ENCODE measurements at places on chromosomes 7 and 10.

DNA sequence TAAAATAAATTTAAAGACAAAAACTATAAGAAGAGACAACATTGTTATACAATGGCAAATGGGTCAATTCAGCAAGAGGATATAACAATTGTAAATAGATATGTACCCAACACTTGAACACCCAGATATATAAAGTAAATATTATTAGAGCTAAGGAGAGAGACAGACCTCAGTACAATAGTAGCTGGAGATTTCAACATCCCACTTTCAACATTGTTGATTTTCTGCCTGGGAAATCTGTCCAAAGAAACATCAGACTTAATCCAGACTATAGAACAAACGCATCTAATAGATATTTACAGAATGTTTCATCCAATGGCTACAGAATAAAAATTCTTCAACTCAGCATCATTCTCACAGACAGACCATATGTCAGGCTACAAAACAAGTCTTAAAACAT, 256.1 kb downstream of the GRM8 start:
- DNase-seq, result no peak

DNA sequence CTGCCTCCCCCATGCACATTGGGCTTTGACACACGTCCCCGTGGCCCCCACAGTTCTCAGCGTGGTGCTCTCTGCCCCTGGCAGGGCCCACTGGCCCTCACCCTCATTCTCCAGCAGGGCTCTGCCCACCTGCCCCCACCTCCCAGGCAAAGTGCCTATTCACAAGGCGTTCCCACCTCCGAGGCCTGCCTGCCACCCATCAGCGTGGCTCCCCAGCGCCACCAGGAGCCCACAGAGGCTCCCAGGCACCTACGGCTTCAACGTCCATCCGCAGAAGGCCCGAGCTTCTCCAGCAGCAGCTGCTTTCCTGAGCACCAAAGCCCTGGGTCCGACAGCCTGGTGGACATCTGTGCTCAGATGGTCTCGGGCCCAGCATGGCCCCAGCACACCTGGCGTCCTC, 211.8 kb upstream of the PPP2R2D start:
- DNase-seq, result no peak

DNA sequence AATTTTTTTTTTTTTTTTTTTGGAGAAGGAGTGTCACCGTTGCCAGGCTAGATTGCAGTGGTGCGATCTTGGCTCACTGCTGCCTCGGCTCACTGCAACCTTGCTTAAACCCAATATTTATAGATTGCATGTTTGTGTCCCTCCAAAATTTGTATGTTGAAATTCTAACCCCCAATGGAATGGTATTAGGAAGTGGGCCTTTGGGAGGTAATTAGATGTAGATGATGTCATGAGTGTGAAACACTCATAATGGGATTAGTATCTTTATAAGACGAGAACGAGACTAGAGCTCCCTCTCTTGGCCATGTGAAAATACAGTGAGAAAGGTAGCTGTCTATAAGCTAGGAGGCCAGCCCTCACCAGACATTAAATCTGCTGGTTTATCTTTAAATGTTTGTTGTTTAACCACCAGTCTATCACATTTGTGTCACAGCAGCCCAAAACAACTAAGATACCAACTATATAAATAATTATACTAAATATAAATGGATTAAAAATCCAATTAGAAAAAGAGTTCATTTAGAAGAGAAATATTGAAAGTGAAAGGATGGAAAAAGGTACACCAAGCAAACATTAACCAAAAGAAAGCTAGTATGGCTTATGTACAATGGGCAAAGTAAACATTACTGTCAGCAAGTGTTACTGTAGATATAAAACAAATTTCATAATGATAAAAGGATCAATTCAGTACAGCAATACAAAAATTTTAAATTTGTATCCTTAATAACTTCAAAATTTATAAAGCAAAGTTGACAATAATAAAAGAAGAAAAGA, 9.3 kb downstream of the TCAF1 start:
- DNase-seq, result no peak

DNA sequence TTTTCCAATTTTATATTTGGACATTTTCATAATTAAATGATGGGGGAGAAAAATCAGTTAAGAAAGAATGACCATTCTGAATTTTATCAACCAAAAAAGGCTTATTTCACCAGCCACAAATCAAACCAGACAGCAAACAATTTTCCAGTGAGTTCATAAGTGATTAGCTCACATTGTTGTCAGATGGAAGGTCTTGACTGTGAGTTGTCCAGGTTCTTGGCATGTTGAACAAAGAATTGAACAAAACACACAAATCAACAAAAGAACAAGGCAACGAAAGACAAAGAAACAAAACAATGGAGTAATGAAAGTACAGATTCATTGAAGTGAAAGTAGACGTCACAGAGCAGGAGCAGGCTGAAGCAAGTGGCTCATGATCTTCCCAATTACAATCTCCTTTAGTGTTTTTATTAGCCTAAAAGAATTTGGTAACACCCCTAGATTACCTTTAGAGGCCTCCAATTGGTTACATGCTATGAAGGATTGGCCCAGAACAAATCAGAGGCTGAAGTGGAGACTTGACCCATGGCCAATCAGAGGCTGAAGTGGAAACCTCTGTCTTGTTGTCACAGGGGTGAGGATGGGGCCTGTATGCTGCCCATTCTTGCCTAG, 248.7 kb downstream of the NEBL start:
- DNase-seq, result no peak

DNA sequence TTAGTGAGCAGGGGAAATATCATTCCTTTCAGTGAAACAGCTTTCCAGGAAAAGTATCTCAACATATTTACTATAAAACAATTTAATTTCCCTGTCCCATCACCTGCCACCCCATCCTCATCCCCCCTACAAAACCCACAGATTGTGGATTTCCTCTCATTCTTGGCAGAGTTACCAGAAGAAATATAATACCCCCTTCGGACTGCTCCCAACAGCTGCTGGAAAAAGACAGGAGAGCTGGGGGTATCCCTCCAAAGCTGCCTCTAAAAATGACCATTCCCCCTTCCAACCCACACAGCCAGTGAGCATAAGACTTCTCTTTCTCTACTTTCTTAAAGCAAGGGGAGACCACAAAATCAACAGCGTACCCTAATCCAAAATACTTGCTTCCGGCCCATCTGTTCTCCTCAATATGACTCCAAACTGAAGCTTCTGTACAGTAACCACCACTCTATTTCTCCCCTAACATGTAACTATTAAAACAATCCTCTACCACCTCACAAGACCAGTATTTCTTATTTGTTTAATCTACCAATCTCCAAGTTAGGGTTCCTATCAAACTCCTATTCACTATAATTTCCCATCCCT, 7.8 kb downstream of the FBXW4 start:
- no peak for DNase-seq

DNA sequence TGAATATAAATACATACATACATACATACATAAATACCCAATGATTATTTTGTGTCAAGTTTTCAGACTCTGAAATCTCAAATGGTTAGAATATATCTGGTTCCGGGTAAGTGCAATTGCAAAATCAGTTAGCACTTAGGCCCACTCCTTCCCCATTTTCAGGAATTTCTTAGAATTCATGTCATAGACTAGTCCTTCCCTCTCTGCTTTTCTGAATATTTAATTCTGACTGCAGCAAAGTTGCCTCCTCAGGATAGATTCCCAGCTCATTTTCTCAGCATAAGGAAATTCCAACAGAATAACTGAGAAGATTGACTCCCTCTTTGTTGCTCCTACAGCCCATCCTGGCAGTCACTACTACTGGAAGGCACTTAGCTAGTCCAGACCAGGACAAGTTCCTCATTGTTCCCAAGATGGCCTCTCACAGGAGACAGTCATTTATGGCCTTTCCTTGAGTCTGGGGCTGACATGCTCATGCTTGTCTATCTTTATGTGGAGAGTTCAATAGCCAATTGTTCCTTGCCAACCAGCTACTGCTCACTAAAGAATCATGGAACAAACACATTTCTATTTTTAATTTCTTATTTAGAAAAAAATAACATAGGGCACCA, 142.9 kb upstream of the ITGB1 start:
- no peak for DNase-seq

GRCh38 chr7:28813243-28813962, 144.7 kb downstream of the TRIL start:
- no peak for DNase-seq

- DNase-seq, result no peak
Observed at GRCh38 chr7:3790803-3791202, 489.8 kb downstream of the SDK1 start.

- DNase-seq, result no peak
Observed at GRCh38 chr7:4659551-4660286, 22.4 kb upstream of the FOXK1 start.

DNA sequence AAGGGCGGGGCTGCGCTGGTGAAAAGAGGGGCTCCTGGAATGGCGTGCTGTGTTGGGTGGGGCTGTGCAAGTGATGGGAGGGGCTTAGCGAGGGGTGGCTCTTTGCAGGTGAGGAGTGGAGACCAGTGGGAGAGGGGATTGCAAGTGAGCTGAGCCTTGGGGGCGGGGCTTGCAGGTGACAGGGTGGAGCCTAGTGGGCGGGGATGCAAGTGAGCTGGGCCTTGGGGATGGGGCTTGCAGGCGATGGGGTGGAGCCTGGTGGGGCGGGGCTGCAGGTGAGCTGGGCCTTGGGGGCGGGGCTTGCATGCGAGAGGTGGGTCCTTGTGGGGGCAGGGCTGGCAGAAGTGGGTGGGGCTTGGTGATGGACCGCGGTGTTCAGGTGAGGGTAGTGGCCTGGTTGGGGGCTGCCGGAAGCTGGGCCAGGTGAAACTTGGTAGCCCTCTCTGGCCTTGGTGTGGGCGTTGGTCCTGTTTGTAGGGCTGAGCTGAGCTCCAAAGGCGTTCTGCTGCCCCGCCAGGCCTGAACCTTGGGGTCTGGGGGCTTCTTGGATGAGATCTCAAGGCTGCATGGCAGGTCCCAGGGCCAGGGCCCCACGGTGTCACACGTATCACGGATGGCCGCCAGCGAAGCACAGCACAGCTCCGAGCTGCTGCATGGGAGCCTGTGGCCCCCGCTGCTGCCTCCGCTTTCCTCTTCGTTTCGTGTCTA, 743 bp upstream of the PITRM1 start:
- no peak for DNase-seq

DNA sequence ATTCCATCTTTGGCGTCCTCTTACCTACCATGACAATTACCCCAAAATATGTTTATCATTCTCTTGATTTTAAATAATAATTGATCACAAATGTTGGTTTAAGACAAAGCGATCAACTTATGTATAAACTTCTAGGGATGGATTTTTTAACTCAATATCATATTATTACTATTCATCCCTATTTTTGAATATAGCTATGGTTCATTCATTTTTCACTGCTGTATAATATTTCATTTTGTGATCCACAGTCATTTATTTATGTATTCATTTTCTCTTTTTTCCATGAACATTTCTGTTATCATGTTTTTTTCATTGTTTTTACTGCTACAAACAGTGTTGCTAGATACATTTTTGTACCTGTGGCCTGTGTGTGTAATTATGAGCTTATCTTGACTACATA, 61.3 kb upstream of the MET start:
- DNase-seq, result no peak

GRCh38 chr10:11404901-11405300, 206.5 kb downstream of the USP6NL start:
- no peak for DNase-seq

DNA sequence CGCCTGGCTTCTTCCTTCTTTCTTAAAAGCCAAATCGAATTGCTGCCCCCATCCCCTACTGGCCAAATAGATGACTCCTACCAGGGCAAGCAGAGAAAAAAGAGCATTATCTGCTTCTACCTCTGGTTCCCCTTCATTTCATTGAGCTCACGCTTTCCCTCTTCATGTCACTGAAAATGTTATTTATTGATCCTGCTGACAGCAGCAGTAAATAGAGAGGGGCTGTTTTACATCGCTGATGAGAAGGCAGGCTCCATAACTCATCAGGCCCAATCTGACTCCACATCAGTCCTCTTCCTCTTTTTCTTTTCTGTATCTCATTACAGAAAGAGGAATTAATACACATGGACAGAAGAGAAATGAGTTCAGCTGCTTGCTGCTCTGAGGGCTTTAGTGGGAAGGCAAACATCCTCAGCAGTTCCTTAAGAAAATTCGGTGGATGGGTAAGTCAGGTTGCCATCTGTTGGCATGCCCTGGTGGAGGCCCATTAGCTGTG, 904.1 kb downstream of the KCNMA1 start:
- no peak for DNase-seq

GRCh38 chr7:741191-741671, 14.2 kb upstream of the PRKAR1B start:
- no peak for DNase-seq

Measured in T-helper 9 cell (primary cell).